Stimulated activated CD4-positive, alpha-beta T cell treated with anti-CD3 and anti-CD28 coated beads, Interleukin-15, amount 100 ng/mL, for 48 hours (primary cell): ENCODE measurements at places on chromosomes 4 and X.

GRCh38 chrX:154351183-154352011 lies 23.0 kb downstream of the FLNA start:
- no peak for DNase-seq

GRCh38 chrX:11265352-11265751 lies 27.9 kb upstream of the AMELX start:
- DNase-seq: no peak

DNA sequence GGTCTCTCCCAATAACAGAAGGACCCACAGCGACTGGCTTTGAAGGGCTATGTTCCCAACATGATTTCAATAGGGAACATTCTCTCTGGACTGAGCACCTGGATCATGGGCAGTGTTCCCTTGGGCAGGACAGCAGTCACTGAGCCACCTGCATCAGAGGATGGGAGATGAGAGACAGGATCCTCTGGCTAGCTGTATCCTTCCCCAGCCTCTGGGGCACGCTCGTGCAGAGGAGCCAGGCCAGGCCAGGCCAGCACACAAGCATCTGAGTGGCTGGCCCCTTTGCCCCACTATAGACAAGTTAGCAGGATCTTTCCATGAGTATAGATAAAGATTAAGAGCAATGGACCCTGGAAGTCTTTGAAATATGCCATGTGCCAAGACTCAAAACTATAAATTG lies 66.3 kb downstream of the NEUROG2 start:
- DNase-seq: no peak

DNA sequence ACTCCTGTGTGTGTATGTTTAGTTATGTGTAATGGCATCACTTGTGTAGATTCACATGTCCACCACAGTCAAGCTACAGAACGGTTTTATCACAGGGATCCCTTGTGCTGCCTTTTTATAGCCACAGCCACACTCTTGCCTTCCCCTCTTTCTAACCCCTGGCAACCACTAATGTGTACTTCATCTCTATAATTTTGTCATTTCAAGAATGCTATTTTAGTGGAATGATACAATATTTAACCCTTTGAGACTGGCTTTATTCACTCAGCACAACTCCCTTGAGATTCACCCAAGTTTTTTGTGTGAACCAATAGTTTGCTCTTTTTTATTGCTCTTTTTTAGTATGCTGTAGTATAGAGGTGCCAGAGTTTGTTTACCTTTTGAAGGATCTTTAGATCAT lies 112.1 kb downstream of the CDKL5 start:
- no peak for DNase-seq

GRCh38 chrX:151771726-151772125 lies 37.2 kb downstream of the CNGA2 start:
- no peak for DNase-seq

- peak; percentile 38 for DNase-seq
These were observed 1.5 kb downstream of the BRWD3 start for GRCh38 chrX:80807992-80808735.

DNA sequence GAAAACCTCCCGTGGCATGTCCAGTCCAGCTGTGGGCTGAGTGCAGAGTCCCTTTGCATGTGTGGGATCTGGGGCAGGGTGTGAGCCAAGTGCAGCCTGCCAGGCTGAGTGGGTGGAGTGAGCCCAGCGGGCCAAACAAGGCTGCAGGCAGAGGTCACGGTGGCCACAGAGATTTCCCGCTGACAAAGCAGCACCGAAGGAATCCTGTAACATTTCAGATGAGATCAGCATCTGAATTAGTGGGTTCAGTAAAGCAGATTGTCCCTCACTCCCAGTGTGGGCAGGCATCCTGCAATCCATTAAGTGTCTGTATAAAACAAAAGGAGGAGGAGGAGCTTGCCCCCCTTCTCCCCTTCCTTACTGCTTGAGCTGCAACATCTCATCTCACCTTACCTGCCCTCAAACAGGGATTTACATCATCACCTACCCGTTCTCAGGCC lies 324.4 kb downstream of the FAT4 start:
- no peak for DNase-seq

DNA sequence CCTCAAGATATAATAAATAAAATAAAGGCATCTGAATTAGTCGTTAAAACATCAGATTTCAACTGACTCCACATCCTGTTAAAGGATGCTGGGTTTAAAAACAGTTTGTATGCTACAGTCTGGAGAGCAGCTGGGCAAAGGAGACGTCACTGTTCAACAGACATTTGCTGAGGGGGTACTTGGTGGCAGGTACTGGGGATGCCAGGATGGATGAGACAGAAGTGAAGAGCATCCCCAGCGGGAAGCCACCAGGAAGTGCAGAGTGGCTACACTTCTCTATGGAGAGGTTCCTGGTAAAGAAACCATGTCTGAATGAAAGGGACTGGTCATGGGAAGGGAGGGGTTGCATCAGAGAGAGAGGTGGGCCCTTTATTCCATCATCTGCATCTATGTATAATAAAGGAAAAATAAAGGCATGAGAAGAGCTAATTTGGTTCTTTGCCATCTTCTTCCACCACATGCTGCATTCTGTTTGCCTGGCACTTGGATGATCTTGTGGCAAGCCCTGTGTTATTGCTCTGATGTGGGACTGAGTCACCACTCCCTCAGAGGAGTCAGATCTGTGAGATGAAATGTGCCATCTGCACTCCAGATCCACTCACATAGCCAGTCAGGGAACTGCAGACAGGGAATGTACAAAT lies 145.0 kb downstream of the SOWAHB start:
- DNase-seq: no peak

DNA sequence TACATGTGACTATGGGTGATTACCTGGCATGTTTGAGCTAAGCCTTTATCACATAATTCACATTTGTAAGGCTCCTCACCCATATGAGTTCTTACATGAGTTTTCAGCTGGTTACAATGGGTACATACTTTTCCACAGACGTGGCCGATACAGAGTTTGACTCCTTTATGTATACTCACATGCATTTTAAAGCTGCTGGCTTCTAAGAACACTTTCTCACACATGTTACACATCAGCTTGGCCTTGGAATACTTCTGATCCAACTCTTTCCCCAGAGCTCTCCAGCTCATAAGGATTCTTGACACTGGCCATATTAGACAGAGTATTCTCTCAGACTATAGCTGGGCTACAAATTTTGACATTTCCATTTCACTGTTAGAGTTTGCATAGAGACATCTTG lies 66.3 kb downstream of the TAB3 start:
- DNase-seq: no peak

DNA sequence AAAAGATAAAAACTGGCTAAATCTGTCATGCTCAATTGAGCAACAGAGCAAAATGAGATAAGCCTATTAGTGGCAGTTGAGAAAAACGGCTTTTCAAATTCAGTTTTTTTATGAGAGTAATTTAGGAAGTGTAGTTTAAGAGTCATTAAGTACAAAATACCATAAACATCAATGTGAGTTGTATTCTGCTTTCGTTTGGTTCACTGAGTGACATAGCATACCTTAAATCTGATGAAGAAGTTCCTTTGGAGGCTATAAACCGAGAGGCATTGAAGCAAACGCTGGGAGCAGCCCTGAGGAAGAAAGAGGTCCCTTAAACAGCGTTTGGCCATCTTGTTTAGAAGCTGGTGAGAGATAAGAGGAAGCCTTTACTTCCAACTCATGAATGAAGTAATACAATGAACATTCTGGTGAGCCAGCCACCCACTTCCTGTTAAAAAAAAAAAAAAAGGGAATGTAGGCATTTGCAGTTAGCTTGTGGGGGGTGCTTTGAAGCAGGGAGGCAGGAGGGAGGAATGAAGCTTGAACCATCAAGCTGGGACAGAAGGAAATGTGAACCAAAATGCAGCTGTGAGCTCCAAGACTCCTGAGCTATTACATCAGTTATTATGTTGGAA lies 132.3 kb downstream of the ZNF330 start:
- no peak for DNase-seq

DNA sequence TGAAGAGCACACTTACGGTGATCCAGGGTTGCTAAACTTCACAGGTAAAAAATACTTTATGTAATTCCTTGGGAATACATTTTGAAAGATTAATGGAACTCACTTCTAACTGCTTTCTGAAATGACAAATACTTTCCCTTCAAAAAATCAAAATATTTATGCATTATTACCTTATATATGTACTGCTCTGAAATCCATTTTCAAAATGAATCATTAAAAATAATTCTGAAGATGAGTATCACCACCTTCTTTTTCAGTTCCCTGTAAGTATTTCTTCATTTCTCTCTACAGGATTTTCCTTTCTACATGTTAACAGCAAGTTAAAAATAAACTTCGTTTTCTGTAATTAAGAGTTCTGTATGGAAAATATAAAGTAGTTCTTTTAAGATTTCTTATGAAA lies 428.6 kb downstream of the TMA16 start:
- DNase-seq: no peak
